Right renal pelvis (tissue), 4 donors: ENCODE measurements at places on chromosomes 1 and 21. TPM values are rescaled to one million over a fixed set of nuclear protein-coding genes. Genes with fewer than 3 reads are reported as not detected.

The ADAMTS1 gene
- polyA plus RNA-seq: 107 TPM

The PLA2G2C gene
- 0.09 TPM for polyA plus RNA-seq

DNA sequence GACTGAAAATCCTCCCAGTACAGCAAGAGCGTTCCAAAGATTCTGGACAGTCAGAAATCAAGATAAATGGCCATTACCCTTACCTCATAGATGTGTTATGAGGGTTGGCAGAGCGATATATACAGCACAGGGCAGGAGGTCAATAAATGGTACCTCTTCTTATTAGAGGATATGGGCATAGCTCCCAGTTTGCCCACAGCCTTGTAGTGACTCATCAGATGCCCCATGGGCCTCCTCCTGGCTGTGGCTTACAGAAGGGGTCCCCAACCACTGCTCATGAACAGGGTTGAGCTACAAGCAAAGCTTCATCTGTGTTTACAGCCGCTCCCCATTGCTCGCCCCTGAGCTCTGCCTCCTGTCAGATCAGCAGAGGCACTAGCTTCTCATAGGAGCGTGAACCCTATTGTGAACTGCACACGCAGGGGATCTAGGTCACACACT, 7.3 kb upstream of the IFNGR2 start:
- DNase-seq: no peak

DNA sequence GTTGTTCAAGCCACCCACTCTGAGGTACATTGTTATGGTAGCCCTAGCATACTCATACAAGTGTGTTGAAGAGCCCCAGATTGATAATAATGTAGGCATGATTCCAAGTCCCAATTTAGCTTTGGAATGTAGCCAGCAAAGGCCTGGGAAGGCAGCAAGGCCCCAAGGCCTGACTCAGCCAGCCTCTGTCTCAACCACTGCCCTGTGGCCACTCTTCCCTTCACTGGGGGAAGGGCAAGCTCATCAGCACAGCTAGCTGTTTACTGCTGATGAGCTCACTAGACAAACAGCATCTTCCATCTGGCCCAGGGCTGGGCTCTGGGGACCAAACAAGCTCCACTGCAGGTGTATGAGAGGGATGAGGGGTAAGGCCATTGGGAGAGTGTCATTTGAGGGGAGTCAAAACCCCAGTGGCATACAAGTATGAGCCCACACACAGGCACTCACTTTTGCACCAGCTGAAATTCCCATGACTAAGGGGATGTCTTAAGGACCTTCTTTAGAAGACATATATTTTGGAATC, 2.2 kb upstream of the IRF6 start:
- DNase-seq: no peak

GRCh38 chr21:41043014-41043413, 124.9 kb upstream of the BACE2 start:
- no peak for DNase-seq

- no peak for DNase-seq
Observed at GRCh38 chr1:145884675-145885074, 991 bp downstream of the ANKRD35 start.

GRCh38 chr1:59427784-59428183, 130.9 kb downstream of the FGGY start:
- DNase-seq: no peak

The OR2L8 gene
- polyA plus RNA-seq: not detected

The MAST2 gene
- polyA plus RNA-seq: 31.8 TPM

DNA sequence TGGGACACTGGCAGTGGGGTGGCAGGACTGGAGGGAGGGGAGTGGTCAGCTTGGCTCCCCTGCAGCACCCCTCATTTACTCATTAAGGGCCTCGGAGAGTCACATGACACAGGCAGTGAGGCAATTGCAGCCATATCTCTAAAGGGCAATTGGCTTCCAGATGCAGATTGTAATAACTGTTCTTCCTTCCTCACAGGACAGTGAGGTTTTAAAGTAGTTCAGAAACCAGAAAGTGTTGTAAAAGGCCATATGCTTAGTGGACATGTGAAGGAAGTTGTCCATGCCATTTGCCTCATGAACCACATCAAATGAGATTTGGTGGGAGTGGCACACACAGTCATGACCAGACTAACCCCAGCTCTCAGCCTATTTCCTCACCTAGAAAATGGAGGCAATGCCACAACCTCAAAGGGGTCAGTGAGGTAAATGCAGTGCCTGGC, 11.1 kb downstream of the MTX1 start:
- DNase-seq: no peak

The GUCA2A gene
- polyA plus RNA-seq: not detected

- no peak for DNase-seq
Observed at GRCh38 chr21:44853601-44854390, 19.7 kb downstream of the PTTG1IP start.

- DNase-seq: no peak
Observed at GRCh38 chr1:154730259-154730658, 122.3 kb upstream of the ADAR start.

DNA sequence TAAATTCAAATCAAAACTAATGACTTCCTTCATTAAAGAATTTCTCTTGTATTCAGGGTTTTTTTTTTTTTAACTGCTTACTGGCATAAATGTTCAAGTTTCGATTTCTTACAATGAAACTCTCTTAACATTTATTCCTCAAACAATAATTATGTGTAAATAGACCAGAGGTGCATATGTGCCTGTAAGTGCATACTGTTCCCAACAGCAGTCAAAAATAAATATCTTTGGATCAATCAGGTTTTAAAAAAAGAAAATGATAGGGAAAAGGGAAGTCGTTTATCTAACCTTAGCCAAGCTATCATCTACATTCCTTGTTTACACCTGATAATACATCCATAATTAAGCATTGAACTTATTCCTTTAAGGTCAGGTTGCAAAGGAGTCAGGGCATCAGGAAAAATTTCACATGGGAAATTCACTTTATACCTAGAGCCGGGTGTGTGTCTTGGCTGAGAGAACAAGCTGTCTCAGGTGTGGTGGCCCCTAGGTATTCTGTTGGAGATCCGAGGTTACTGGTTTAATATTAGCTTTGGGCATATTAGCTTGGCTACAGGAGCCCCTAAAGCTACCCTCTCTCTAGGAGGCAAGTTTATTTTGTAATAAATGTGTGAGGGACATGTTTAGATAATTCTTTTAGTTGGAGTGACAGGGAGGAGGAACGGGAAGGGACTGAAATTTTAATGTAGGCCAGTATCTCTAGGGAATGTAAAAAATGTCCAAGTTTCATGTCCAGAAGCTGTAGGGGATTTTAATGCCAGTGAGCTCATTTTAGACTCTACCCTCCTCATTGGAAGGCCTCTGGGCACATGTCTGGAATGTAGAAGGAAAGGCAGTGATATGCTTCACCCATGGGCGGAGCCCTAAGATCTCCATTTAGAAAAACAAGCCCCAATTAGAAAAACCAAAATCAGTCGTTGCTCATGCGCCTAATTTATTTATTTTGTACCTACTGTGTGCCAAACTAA, 327.9 kb upstream of the PROX1 start:
- DNase-seq: no peak

GRCh38 chr1:175364424-175365076, 172.0 kb upstream of the KIAA0040 start:
- DNase-seq: no peak

The KLF17 gene
- 0.17 TPM for polyA plus RNA-seq

The CALML6 gene
- 0.46 TPM for polyA plus RNA-seq

DNA sequence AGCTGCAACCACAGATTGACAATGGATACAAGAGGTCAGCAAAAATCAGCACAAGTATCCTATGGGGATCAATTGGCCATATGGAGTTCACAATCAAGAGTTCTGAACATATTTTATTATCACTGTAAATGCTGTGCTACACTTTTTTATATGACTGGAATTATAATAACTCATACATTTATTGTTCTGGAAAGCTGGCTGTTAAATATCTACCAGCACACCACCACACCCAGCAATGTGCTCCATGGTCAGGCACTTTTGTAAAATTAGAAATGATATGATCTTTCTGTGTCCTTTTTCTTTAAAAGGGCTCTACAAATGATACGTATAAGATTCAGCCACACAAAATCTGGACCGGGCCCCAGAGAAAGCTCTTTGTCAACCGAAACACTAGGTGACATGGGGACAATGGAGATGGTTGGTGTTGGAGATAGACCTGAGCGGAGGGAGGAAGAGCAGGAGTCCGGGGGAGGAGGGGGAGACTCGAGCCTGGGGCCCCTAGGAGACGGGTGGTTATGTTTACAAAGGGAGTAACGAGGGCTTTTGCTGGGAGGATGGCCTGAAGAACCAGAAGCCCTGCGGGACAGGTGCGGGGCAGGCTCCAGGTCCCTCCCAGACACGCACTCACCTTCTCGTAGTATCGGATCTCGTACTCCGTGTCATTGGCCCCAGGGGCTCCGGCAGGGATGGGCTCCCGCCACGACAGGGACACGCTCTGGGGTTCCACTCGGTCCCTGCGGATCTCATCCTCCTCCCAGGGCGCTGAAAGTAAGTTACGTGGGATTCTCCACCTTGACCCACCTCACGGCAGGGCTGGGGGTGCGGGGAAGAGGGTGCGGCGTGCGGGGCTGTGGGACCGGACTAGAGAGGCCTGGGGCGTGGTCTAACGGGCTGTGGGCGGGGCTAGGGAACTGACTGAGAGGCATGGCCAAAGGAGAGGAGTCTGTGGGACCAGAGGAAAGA, 30.0 kb downstream of the EPHA10 start:
- DNase-seq: no peak

- DNase-seq: no peak
Observed at GRCh38 chr1:186627019-186627418, 53.2 kb downstream of the PTGS2 start.

DNA sequence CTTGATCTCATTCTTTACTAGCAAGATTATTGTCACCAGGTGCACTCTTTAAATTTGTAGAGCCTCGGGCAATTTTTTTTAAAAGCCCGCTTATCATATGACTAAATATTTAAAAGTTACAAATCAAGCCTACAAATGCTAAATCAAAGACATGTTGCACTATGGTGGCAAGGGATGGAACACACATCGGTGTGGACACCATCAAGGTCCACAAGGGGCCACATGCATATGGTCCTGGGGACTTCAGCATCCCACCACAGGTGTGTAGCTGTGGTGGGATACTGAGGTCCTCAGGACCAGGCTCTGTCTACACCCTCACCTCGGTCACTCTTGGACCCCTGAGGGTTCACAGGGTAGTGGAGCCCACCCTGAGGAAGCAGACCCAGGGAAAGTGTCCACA, 45.8 kb downstream of the FAM78B start:
- DNase-seq: no peak

- DNase-seq: no peak
Observed at GRCh38 chr1:150236614-150237100, 745 bp upstream of the ANP32E start.

GRCh38 chr1:63148825-63149645, 173.3 kb upstream of the FOXD3 start:
- peak; percentile 13 for DNase-seq

The ZMYND12 gene
- polyA plus RNA-seq: 4.6 TPM
